ENCODE measurements at places on chromosomes 1 and 21.

DNA sequence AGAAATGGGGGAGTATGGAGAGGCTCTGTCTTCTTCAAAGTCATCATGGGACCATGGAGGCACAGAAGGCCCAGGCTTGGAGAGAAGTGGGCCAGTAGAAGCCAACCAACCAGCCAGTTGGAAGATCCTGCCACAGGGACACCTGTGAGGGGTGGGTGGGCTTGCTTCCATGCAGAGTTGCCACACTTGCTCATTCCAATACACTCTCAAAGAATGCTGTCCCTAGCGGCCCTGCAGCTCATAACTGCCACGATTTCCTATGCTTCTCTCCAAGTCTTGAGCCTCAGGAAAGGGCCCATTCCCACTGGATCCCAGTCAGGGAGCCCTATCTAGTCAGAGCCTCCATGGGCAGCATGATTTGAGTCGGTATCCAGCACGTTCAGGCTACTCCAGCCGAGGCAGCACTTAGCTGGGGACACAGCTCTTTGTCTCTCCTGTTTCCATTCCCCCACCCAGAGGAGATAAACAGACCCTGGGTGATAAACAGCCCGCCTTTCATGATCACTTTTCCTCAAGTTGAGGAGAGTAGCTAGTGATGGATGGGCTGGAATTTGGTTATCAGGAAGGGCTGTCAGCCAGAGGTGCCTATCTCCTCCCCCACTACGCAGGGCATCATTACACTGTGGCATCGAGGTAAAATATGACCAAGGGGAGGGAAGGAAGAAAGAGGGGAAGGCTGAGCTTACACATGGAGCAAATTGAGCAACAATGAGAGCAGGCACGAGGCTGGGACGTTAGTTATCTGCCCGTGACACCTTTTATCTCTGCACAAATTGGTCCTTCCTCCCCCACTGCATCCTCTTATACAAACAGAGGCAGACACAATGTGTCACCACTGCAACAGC lies 64.6 kb downstream of the ERI3 start:
- DNase-seq: no peak

GRCh38 chr1:155889566-155889965 lies 21.6 kb downstream of the RIT1 start:
- no peak for DNase-seq

GRCh38 chr1:104295511-104295910 lies 545.8 kb downstream of the AMY1C start:
- no peak for DNase-seq

- DNase-seq: no peak
These were observed 8.5 kb downstream of the C1orf141 start for GRCh38 chr1:67126111-67126746.

- no peak for DNase-seq
These were observed 10.7 kb downstream of the EPHA2 start for GRCh38 chr1:16145030-16145661.

GRCh38 chr1:23588749-23589548 lies 29.6 kb upstream of the ID3 start:
- no peak for DNase-seq

- DNase-seq: no peak
These were observed 12.1 kb upstream of the TNNI1 start for GRCh38 chr1:201433609-201434008.

DNA sequence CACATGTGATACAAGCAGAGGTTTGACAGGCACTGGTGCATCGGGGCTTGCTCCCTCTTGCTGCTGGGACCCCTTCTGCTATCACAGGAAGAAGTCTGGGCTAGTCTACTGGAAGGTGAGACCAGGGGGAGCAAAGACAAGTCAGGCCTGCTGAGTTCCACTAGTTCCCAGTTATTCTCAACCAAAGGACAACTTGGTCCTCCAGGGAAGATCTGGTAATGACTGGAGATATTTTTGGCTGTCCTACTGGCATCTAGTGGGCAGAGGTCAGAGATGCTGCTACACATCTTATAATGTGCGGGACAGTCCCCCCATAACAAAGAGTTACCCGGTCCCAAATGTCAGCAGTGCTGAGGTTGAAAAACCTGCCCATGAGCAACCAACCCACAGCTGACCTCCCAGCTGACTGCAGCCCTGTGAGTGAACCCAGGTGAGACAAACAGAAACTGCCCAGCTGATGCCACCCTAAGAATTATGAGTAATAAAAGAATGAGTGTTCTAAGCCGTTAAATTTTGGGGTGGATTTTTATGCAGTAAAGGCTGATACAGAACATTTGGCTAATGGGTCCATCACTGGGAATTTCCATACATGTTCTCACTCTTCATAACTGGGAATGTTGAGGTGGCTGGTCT lies 71.6 kb downstream of the NENF start:
- DNase-seq: no peak

DNA sequence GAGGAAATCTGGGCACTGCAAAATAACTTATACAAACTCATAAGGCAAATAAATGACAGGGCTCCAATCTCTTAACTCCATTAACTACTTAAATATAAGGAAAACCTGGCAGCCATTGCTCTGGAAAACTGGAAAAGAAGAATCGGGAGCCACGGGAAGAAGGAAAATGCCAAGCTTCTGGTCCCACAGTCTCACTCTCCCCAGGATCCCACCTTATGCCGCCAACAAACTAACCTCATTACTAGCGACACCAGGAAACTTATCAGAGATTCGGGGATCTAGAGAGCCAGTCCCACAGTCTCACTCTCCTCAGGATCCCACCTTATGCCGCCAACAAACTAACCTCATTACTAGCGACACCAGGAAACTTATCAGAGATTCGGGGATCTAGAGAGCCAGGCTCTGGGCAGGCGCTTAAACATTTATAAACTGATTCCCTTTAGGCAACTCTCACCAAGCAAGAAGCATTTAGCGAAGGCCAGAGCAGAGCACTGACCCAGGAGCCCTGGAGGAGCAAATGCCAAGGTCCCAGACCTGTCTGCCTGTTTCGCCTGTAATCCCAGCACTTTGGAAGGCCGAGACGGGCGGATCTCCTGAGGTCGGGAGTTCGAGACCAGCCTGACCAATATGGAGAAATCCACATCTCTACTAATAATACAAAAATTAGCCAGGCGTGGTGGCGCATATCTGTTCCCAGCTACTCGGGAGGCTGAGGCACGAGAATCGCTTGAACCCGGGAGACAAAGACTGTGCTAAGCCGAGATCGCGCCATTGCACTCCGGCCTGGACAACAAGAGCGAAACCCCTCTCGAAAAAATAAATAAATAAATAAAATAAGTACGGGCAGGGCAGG lies 720 bp downstream of the PSMB2 start:
- no peak for DNase-seq

DNA sequence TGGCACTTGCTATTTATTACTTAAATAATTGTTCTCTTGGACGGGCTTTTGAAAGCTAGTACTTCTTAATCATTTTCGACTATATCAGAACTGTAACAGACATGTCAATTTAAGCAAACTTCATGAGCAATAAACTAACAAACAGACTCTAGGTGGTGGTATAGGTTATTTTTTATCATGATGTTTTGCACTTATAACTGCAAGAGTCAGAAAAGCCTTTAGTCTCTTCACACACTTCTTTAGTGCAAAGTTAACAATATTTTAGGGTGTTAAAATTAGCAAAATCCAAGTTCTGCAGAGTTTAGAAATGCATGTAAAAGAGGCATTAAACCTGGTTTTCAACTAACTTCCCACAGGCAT lies 2.2 kb downstream of the NRIP1 start:
- DNase-seq: no peak

GRCh38 chr1:87278825-87279535 lies 49.7 kb upstream of the LMO4 start:
- no peak for DNase-seq

GRCh38 chr1:61692155-61692800 lies 32.7 kb downstream of the TM2D1 start:
- no peak for DNase-seq

DNA sequence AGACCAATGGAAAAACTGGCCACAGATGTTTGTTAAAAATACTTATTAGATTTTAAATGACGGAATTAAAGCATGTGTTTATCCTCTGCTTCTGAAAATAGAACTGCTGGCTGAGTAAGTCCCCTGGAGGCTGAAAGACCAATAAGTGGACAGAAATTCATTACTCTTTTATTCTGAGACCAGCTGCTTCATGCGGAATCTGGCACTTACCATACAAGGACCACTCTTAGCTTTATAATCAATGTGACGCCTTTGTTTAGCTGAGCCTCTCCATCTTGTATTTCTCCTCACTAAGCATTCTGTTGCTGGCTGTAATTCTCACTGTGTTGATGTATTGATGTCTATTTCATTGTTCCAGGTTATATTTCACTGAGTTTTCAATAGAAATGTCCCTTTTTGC lies 6.3 kb upstream of the EXO1 start:
- no peak for DNase-seq

DNA sequence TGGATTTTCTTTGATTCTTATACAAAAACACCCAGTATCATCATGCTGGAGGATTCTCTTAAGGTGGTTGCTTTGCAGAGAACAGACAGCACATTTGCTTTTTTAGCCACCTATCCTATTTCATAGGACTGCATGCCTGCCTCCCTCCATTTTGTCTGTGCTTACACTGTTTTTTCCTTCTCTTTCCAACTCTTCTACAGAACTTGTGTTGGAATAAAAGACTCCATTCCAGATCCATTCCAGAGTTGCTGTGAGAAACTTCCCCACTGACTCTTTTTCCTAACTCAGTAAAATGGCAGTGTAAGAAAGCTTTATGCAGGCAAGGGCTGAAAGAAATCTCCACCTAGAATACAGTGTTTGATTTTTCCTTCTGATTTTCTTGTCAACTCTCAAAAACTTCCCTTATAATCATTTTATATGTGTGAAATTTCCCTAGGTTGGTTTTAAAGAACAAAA lies 5.2 kb upstream of the ARID1A start:
- DNase-seq: no peak

DNA sequence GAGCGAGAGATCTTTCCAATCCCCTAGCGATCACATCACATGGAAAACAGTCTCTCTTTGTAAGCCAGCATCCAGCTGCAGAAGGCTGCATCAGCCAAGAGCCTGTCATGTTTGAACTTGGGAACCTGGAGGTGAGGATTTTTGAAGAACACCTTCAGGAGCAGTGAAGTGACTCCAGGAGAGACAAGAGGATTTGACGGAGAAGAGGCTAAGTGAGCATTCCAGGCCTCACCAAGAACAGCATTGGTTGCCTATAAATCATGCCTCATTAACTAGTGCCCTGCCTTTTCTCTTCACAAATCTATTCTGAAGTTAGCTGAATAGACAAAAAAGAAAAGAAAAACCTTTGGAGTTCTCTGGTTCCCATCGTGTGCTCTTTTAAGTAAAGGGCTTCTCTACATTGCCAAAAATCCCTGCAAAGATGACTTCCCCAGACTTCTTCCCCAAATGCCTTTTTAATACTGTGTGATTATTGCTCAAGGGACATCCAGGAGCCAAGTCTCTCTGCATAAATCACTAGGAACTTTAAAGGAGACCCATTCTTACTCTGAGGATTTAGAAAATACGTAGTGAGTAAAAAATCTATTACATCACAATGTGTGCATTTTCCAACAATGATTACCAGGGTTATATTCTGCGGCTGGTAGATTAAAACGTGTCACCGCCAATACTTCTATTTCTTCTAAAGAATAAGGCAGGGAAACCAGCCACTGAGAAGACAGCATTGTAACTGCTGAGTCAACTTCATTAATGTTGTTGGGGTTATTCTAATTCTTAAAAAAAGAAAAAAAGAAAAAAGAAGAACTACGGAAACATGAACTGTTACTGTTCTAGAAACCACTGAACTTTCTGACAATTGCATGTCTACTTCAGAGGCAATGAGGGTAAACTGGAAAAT lies 95.2 kb downstream of the KIF14 start:
- DNase-seq: no peak

DNA sequence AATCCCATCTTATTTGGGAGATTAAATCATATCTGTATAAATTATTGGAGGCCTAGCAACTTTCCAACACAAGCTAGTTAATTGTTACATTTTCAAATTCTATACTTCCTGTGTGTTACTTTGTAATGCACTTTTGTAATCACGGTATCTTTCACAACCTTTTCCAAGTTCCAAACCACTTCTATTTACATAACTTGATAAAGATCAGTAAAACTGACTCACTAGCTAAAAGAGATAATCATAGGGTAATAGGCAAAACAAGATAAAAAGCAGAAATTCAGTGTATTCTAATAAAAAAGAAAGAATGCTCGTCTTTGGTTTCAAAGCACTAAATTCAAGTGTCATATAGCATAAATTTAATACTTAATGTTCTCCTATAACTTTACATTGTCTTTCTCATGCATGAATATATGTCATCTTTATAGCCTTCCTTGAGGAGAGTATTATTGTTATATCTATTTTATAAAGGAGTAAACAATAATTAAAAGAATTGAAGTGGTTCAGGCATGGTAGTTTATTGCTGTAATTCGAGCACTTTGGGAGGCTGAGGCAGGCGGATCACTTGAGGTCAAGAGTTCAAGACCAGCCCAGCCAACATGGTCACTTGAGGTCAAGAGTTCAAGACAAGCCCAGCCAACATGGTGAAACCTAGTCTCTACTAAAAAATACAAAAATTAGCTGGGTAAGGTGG lies 66.4 kb downstream of the RGS13 start:
- no peak for DNase-seq

DNA sequence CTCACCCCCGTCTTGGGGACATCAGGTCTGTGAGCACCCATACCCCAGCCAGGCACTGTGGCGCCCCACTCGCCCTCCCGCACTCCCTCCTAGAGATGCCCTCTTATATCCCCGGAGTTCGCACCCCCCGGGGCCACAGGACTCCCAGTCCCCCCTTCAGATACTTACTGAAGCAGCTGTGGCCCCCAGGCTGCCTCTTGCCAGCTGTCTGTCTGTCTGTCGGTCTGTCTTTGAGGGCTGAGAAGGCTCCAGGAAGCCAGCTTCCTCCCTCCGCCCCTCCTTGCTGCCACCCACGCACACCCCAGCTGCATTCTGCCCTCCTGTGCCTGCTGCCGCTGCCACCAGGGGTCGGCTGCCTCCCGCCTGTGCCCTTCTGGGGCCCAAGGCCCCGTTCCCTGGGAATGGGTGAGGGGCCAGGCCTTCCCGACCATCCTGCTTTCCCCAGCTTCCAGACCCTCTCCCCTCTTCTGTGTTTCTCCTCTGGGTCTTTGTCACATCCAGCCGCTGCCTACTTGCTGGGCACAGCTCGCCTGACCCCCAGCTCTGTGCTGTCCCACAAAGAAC lies at the start of gene PTPN7:
TSS of gene PTPN7 (minus strand) at position 226 of the 564 bp plus-strand sequence. CDS start 1,200 bp downstream, outside the sequence.
- DNase-seq: no peak

DNA sequence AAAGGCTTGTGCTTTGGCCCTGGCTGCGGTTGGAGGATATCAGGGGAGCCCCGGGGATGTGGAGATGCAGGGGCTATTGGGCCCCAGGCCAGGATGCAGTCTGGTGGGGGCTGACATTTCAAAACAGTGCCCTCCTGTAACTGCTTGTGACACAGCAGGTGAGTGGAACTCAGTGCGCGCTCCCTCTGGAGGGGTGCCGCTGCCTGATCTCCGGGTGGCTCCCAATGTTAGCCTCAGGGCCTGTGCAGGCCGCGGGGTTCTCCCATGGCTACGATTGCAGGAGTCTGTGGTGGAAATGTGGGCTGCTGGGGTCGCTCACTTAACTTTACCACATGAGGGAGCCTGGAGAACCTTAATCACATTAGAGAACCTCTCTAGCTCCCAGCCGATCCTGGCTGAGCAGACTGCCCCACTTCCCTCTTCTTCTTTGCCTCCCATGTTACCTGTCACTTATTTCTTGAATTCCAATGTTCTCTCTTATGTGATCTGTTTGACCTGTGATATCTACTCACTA lies 163.2 kb downstream of the FMN2 start:
- DNase-seq: no peak

- no peak for DNase-seq
These were observed 870 bp downstream of the FBXO28 start for GRCh38 chr1:224114787-224115175.

GRCh38 chr1:145845514-145846161 lies at the start of gene NUDT17:
Gene NUDT17 (plus strand): TSS chr1:145845630. CDS start chr1:145845641, 11 bp downstream.
- peak; percentile 26 for DNase-seq

GRCh38 chr1:47763591-47764171 lies 233.5 kb downstream of the TRABD2B start:
- no peak for DNase-seq
